ENCODE measurements at places on chromosomes 5 and 9. TPM values are rescaled to one million over a fixed set of nuclear protein-coding genes. Genes with fewer than 3 reads are reported as not detected.

DNA sequence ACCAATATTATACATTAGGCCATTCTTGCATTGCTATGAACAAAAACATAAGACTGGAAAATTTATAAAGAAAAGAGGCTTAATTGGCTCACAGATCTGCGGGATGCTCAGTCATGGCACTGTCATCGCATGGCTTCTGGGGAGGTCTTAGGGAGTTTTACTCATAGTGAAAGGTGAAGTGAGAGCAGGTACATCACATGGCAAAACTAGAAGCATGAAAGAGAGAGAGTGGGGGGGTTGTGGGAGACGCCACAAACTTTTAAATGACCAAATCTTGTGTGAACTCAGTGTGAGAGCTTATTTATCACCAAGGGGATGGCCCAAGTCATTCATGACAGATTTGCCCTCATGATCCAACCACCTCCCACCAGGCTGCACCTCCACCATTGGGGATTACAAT, 398.3 kb upstream of the EDIL3 start:
- no peak for DNase-seq

GRCh38 chr5:170809551-170809950, 26.0 kb downstream of the GABRP start:
- DNase-seq = peak; percentile 52

DNA sequence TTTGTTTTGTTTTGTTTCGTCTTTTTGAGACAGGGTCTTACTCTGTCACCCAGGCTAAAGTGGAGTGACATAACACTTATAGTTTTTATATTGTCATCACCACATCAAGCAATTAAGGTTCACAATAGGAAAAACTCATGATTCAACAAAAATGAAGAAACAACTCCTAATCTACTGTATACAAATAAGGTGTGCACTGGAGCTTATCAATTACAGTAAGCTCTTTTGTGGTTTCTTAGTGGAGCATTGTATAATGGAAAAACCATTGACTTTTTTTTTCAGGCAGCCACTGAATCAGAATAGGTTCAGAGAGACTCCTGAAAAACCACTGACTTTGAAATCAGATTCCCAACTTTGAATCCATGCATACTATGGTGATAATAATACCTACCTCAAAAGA, 10.8 kb upstream of the PLIN2 start:
- DNase-seq = no peak

The PRR16 gene
- total RNA-seq = not detected

GRCh38 chr5:175861337-175862130, 9.8 kb upstream of the CPLX2 start:
- peak; percentile 47 for DNase-seq

DNA sequence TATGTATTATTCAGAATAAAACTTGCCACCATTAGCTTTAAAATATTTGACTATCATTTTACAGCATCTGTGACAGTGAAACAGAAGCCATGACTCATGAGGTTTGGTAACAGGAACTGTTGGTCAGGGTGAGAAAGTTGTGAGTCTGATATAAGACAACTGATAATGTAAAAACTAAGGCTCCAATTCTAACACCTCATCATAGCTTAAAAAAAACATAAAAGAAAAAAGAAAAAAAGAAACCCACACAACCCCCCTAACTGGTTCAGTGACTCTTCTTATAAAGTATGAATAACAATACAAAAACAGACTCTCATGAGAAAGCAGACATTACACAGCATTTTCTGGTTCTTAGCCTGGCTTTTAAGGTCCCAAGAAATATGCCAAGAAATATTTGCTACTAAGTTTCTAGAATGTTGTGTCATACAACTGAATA, 85.8 kb downstream of the MRPS27 start:
- DNase-seq = no peak

GRCh38 chr5:57277085-57277484, 103.2 kb downstream of the GPBP1 start:
- DNase-seq = no peak

The ROPN1L gene
- not detected for total RNA-seq

The TAF11L3 gene
- total RNA-seq = not detected

DNA sequence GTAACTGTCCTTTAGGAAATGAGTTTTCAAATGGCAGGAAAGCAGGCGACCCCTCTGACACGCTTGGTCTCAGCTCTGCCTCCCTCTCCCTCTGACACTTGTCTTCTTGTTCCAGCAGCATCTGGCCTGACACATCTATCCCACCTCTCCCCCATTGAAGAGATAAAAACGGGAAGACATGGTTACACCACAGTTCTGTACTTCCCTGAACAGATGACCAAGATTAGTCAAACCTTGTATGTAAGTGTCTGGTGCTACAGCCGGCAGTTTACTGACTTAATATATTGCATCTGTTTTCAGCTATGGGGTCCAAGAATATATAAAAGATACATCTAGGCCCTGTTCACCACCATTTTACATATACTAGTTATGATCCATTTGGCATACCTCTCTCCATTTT, 29.6 kb upstream of the MLLT3 start:
- no peak for DNase-seq

The C9orf153 gene
- not detected for total RNA-seq

The DAP gene
- total RNA-seq = 12.2 TPM

GRCh38 chr9:126581893-126582292, 31.8 kb upstream of the LMX1B start:
- no peak for DNase-seq

The PCDHGA8 gene
- 2.3 TPM for total RNA-seq

GRCh38 chr5:59496524-59497134, 396.9 kb downstream of the PDE4D start:
- DNase-seq = peak; percentile 9

DNA sequence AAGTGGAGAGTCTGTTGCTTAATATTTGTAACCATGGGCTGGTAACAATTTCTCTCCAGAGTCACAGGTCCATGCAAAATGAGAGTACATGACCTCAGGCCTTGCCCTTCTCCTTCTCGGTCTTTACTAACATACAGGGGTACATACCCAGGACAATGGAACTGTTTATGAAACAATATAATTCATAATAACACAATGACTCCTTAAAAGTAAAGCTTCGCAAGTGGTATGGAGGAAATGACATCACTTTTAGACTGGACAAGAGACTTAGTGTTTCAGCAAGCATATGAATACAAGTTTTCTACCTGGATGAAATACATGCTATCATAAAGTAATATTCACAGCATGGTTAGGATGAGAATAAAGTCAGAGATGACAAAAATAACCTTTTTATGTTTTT, 386.6 kb downstream of the PLK2 start:
- no peak for DNase-seq

The PCDHGB5 gene
- 2.0 TPM for total RNA-seq

- DNase-seq = no peak
These were observed 105.1 kb downstream of the INSYN2B start for GRCh38 chr5:169875091-169875728.

DNA sequence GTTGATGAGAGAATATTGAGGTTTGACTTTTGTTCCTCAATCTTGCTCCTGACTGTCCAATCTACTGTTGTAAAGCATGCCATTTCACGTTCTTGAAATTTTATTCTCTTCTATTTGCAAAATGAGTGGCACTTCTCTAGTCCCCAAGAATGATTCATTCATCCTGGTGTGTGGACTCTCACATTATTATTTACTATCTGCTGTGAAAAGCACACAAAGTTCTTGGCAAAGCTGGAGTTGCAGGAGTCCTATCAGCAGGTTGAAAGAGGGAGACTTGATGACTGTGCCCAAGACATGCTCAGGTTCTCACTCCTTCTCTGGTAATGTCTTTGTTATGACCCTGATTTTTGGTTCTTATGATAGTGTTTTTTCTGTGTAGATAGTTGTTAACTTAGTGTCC, 382.6 kb downstream of the DMRTA1 start:
- DNase-seq = no peak

DNA sequence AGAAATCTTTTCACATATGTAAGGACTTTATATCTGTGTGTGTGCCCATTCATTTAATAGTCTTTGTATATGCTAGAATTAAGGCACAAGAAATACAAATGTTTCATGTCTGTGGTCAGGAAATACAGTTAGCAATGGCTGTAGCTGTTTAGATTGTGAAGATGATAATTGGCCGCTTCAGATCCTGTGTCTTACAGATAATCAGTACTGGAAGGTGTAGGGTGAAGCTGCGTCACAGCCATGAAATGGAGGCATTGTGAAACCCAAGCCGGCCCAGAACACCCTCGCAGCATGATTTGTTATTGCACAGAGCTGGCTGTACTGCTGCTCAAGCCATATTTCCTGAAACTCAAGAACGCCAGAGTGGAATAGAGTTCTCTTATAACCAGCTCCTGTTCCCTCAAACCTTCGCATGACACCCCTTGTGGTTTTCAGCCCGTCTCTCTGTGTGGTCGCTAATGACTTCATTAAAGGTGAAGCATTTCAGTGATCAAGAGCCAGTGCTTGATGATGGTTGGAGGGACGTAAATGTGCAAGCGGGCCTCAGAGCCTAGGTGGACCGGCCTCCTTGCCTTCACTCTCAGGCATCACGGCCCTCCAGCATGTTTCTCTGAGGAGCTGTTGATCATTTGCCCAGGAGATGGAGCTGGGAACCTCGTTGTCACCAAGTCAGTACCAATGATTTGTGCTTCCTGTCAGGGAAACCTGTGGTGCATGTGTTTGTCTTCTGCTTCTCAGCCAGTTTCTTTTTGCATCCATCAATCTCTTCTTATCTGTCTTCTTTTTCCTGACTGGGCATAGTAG, 80.1 kb downstream of the F2RL2 start:
- no peak for DNase-seq

DNA sequence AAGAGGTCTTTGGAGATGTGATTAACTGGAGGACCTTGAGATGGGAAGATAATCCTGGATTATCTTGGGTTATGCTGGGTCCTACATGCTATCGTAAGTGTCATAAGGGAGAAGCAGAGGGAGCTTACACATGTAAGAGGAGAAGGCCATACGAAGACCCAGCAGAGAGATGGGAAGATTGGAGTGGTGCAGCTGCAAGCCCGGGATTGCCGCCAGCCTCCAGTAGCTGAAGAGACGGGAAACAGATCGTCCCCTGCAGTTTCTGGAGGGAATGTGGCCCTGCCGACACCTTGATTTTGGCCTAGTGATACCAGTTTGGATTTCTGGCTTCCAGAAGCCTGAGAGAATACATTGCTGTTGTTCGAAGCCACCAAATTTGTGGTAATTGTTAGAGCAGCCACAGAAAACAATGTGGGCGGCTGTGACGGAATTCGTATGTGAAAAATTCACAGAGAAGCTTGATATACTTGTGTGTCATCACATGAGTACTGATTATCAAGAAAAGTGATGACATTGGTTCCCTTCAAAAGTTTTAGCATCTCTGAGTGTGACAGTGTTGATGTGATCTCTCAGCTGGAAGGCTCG, 86.9 kb downstream of the CYFIP2 start:
- DNase-seq = no peak

The HK3 gene
- not detected for total RNA-seq

The MYOZ3 gene
- 0.43 TPM for total RNA-seq

The SGCD gene
- not detected for total RNA-seq

DNA sequence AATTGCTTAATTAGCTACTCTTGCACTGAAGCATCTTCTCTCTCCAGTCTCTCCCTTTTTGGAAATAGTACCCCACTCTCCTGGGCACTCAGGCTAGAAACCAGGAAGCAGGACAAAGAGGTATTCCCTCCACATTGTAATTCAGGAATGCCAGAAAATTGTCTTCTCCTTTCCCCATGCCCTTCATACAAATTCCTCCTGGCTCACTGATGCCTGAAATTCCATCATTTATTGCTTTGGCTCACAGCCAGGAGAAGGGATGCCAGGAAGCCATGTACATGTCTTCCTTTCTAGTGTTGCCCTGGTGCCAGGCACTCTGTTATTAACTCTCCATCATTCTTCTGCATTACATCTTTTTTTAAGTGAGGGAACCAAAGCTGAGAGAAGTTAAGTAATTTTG, 716.5 kb upstream of the C9orf72 start:
- no peak for DNase-seq

The C5 gene
- 4.5 TPM for total RNA-seq

- DNase-seq = no peak
These were observed 26.5 kb downstream of the SARDH start for GRCh38 chr9:133711428-133712220.

DNA sequence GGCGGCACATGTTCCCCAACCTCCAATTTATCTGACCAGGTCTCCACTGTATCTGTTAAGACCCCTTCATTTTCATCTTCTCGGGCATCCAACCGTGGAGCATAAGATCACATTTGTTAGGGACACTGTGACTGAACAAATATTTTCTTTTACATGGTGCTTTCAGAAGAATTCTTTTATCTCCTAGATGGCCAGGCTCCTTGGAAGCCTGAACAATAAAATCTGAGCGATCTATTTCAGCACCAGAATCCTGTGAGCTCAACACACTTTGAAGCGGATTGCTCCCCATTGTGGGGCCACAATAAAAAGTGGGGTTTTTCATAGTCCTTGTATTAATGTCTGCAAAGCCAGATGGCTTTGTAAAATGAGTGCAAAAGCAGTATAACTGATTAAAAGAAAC, 273.7 kb downstream of the CD180 start:
- no peak for DNase-seq

The SLC34A3 gene
- total RNA-seq = not detected

The CDHR2 gene
- total RNA-seq = not detected

The C1QTNF3 gene
- total RNA-seq = 6.4 TPM

- no peak for DNase-seq
These were observed 47.3 kb downstream of the SH3TC2 start for GRCh38 chr5:149015561-149015960.

- no peak for DNase-seq
These were observed 37.9 kb upstream of the LHX2 start for GRCh38 chr9:123973590-123974223.

The ENTPD2 gene
- total RNA-seq = not detected

DNA sequence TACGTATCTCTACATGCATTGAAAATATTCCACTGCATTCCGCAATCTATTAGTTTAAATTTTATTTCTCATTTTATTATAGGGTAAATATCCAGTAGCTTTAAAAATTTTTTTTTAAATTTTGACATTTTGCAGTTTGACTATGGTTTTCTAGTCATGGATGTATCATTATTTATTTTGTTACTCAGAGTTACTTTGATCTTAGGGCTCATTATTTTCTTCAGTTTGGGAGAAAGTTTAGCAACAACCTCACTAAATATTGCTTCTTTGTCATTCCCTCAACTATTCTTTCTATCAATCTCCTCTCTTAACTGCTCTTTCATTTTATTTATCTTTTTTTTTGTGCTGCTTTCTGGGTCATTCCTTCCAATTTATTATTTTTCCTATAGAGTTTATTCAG, 100.5 kb upstream of the SLCO6A1 start:
- no peak for DNase-seq

DNA sequence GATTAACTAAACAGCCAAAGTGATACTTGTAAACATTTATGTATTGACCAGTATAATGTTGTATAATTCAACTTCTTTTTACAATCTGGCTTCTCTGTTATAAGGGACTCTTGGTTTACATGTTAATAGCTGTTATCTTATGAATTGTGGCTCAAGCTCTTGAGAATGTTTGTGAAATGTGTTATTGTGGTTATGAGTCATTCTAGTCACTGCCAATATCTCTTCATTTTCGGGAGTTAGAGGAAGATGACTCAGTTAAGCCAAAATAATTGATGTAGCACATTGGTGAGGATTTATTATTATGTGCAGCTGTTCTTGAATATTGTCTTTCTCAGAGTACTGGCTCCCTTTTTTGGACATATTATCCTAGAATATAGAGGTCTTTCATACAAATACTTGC, 655.2 kb upstream of the RIOK2 start:
- no peak for DNase-seq

Data from neural progenitor cell (in vitro differentiated cells).